ENCODE measurements at places on chromosomes 16 and 17.

DNA sequence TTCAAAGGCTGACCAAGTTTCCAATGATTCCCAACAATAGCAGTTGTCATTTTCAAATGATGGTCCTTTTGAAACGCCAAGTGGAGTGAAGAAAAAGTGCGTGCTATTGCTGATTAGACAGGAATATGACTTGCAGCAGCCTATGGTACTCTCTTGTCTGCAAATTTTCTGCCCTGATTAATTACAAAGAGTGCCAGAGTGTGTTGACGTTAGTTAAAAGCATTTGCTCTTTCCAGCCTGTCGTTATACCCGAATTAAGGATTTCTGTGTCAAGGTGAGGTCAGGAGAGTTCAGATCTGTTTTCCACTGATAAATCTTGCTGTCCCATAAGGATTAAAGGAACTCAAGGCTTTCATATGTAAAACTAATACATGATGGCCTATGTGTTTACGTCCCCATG, 75.0 kb upstream of the ADAMTS18 start:
- no peak for DNase-seq

GRCh38 chr16:6018848-6019489, 921.4 kb upstream of the EEF2KMT start:
- DNase-seq, result peak; percentile 37

GRCh38 chr17:78180508-78180907, 6.3 kb downstream of the TK1 start:
- no peak for DNase-seq

GRCh38 chr17:50562242-50563091, 2.0 kb downstream of the CACNA1G start:
- DNase-seq, result no peak

GRCh38 chr17:258045-258734, 76.7 kb upstream of the DOC2B start:
- DNase-seq, result no peak

GRCh38 chr16:73568769-73569168, 520.8 kb upstream of the ZFHX3 start:
- no peak for DNase-seq

DNA sequence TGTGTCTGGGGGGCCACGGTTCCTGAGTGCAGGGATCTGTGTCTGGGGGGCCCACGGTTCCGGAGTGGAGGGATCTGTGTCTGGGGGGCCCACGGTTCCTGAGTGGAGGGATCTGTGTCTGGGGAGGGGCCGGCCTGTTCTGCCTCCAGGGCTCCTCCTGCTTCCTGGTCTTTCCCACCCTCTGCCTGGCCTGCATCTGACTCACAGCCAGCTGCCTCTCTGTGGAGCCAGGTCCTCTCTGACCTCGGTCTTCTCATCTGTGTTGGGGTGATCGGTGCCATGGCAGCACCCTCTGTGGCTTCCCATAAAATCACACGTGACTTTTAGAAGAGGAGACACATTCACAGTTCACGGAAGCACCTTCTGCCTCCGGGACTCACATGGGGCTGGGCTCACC, 50.3 kb downstream of the ZFPM1 start:
- no peak for DNase-seq

GRCh38 chr17:69870091-69870530, 204.9 kb upstream of the KCNJ16 start:
- no peak for DNase-seq

- DNase-seq, result peak; percentile 21
These were observed 2.9 kb upstream of the KCNH6 start for GRCh38 chr17:63519972-63520882.

DNA sequence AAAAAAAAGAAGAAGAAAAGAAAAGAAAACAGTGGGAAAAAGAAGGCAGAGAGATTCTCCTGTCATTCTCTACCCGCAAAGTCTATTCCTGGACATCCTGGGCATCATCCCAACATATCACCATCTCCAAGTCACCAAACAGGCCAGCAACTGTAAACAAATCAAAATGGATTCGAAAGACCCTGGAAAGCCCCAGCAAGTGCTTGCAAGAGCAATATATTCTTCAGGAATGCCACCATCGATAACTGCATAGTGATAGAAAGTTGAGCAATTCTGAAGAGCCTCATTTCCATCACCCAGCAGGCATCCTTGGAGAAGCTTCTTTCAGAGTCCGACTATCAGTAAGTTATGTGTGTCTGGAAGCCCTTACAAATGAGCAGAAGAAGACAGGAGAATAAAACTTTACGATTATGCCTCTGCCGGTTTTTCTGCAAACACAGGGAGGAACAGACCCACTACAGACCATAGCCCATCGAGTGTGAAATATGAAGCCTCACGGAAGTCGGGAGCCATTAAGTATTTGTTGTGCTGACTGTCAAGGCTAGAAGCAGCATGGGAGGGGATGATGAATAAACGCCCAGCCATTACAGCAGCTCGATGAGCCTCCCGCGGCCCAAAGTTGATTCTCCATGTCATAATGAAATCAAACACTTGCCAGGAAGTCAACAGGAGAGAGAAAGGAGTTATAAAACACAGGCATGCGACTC, 64.5 kb upstream of the SEC14L1 start:
- DNase-seq, result peak; percentile 68

DNA sequence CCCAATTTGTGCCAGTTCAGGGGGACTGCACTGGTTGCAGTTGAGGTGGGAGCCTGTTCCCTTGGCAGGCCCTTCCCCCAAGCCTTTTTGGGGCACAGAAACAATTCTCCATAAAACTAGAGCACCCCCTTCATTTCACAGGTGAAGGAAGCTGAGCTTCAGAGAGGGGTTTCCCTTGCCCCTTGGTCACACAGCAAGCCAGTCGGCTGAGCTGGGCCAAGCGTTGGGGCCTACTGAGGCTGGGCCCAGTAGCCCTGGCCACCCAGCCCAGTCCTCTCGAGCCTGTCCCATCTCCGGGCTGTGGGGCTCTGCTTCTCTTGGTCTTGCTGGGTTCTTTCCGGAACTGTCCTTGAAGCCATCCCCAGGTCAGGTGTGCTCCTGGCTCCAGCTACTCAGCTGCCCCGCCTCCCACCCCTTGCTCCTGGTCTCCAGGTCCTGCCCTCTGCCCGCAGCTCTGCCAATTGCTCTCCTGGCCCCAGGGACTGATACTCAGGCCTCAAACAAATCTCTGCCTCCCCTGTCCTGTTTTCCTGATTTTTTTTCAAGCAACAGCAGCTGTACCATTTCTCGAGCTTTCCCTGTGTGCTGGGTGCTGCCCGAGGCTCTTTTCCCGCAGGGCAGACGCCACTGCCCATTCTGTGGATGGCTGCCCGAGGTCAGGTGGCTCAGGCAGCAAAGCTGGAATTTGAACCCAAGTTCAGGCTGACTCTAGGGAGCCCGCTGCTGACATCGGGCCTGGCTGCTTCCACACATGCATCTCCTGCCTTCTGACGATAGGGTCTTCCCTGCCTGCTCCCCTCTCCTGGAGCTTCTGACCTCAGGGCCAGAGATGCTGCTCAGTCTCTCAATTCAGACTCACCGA, 87.4 kb upstream of the NKD1 start:
- no peak for DNase-seq

DNA sequence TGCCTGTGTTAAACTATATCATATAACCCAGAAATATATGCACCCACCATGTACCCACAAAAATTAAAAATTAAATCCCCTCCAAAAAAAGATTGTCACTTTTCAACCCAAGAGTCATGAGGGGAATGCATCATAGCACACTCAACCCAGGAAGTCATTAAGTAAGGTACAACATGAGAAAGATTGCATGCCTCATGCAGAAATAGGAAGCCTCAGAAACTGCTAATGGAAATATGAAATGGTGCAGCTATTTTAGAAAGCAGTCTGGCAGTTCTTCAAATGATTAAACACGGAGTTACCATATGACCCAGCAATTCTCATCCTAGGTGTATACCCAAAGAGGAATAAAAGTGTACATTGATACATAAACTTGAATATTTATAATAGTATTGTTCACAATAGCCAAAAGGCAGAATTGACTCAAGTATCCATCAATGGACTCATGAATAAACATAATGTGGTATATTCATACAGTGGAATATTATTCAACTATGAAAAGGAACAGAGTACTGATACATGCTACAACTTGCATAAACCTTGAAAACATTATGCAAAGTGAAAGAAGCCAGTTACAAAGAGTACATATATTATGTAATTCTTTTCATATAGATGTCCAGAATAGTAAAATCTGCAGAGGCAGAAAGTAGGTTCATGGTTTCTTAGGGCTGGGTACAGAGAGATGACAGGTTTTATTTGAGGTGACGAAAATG, 70.4 kb downstream of the TMEM100 start:
- DNase-seq, result no peak

GRCh38 chr16:5709889-5710288, 612.3 kb upstream of the EEF2KMT start:
- no peak for DNase-seq

DNA sequence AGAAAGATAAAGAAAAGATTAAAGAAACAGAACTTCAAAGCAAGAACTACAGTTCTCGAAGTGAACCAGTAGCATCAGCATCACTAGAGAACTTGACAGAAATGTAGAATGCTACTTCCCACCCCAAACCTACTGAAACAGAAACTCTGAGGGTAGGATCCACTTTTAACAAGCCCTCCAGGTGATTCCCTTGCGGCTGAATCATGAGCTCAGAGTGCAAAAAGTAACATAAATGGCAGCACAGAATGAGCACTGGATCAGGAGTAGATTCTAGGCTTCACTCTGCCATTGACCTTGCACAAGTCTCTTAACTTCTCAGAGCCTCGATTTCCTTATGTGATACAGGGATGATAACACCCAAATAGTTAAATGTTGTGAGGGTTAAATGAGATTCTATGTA, 5.8 kb downstream of the TOM1L2 start:
- no peak for DNase-seq

Data from DMS79 (cell line).